Motor neuron (in vitro differentiated cells): ENCODE measurements at places on chromosomes 16 and 17. TPM values are rescaled to one million over a fixed set of nuclear protein-coding genes. Genes with fewer than 3 reads are reported as not detected.
A peak's percentile ranks its signal among the peaks of the same experiment; 100 is the strongest.

- ATAC-seq: peak; percentile 38
Measured at GRCh38 chr17:75827308-75828075, 16.7 kb downstream of the UNC13D start.

DNA sequence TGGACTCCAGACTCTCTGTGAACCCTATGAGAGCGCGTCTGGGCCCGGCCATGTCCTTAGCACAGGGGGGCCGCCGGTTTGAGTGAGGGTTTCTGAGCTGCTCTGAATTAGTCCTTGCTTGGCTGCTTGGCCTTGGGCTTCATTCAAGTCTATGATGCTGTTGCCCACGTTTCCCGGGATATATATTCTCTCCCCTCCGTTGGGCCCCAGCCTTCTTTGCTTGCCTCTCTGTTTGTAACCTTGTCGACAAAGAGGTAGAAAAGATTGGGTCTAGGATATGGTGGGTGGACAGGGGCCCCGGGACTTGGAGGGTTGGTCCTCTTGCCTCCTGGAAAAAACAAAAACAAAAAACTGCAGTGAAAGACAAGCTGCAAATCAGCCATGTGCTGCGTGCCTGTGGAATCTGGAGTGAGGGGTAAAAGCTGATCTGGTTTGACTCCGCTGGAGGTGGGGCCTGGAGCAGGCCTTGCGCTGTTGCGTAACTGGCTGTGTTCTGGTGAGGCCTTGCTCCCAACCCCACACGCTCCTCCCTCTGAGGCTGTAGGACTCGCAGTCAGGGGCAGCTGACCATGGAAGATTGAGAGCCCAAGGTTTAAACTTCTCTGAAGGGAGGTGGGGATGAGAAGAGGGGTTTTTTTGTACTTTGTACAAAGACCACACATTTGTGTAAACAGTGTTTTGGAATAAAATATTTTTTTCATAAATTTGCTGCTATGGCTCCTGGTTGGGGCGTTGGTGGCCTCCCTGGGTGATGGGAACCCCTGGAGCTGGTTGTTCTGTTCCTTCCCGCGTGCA lies 23.1 kb downstream of the STAT5A start:
- peak; percentile 67 for ATAC-seq

DNA sequence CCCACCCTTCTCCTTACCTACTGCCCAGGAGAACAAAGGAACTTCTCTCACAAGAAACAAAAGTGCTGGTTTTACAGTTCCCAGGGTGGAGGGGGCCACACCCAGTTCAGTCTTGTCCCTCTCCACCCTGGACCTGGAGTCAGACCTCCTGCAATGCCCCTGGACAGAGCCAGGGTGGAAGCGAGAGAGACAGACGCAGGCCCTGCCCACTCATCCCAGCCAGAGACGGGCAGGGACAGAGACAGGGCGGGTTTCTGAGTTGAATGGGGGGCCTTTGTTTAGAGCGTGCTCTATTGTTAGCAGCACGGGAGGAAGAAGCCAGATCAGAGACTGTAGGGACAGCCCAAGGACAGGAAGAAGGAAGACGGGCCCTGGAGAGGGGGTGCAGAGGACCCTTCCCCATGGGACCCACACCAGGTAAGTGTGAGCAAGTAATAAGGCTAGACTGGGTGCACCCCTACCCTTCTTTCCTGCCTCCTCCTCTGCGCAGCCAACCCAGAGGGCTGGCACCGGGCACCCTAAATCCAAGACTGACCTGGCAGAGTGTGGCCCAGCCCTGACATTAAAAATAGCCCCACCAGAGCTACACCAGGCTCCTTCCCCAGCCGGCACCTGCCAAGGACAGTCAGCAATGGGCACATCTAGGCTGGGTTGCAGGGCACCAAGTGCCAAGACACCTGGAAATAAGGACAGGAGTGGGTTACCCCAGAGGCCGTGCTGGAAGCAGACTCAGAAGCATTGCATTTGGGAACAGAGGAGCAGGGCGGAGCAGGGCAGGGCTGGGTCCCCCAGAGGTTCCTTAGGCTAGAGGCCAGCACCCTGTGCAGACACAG lies 10.9 kb downstream of the JUP start:
- ATAC-seq: peak; percentile 44

Gene PPP1R1B
- total RNA-seq: 0.43 and 1.2 TPM in 2 replicates

Gene RGS9
- 47.6 and 52.0 TPM in 2 replicates for total RNA-seq
